ENCODE measurements at places on chromosomes 12 and 14.
A peak's percentile ranks its signal among the peaks of the same experiment; 100 is the strongest.

- ATAC-seq, result no peak
Measured at GRCh38 chr12:85803231-85803630, 33.0 kb downstream of the RASSF9 start.

DNA sequence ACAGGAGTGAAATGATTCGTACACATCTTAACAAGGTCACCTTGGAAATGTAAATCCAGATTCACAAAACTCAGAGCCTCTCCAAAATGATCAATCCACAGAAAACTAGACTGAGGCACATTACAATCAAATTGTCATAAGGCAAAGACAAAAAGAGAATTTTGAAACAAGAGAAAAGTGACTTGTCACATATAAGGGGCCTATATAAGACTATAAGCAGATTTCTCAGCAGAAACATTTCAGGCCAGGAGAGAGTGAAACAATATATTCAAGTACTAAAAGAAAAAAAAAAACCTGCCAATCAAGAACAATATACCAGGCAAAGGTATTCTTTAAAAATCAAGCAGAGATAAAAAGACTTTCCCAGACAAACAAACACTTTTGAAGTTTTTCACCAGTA lies 429.1 kb downstream of the BCAT1 start:
- ATAC-seq, result no peak

DNA sequence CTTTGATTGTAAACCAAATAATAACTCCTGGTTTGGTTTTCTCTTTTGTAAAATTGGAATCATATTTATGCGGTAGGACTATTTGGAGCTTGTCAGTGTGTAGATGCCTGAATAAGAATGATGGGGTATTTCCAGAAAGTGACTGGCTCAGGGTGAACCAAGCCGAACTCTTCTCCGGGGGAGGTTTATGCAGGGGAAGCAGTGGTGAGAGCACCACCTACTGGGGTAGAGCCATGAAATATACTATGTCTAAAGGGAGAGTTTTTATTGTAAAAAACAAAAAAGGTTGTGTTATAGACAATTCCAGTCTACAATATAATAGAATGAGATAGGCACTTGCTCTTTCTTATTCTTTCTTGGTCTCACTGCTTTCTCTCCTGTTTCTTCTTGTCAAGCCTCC lies 222.9 kb upstream of the SLC16A7 start:
- ATAC-seq, result peak; percentile 59

DNA sequence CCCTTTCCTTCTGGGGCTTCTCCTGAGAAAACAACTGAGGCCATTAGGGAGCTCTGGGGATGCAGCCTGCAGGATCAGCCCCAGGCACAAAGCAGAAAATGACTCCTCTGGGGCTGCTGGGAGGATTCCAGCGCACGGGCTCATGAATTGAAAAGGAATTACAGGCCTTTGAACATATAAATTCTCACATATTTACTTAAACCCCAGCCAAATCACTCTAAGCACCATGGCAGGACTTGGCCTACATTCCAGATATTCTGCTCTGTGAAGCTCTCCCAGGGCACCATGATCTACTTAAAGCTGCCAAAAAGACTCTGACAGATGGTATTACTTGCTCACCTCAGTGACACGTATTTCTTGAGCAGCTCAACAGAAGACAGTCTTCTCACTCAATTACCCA lies 87.2 kb downstream of the ZFC3H1 start:
- no peak for ATAC-seq

DNA sequence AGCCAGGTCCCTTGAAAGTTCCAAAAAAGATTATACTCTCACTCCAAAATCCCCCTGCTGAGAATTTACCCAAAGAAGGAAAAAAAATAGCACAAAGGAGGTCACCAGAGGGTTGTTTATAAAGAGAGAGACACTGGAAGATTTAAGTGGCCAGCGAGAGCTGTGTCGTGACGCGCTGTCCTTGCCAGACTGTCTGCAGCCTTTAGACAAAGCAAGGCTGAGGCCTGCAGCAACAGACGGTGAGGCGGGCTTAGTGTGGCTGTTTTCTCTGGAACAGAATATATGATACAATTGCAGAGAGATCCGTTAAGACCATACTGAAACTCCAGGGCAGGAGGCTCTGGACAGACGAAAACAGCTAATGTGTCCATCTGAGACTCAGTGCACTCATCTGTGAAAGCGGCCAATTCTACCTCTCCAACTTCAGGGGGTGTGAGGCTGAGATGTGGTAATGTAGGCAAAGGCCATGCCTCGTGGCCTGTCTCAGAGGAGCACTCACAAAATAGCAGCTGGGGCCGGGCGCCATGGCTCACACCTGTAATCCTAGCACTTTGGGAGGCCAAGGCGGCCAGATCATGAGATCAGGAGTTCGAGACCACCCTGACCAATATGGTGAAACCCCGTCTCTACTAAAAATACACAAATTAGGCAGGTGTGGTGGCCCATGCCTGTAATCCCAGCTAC lies 36.2 kb downstream of the ANAPC7 start:
- ATAC-seq, result no peak

DNA sequence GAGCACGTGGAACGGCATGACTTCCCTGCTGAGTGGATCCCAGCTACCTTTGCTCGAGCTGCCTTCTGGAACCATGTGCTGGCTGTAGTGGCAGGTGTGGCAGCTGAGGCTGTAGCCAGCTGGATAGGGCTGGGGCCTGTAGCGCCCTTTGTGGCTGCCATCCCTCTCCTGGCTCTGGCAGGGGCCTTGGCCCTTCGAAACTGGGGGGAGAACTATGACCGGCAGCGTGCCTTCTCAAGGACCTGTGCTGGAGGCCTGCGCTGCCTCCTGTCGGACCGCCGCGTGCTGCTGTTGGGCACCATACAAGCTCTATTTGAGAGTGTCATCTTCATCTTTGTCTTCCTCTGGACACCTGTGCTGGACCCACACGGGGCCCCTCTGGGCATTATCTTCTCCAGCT lies 14.8 kb upstream of the ESPL1 start:
- no peak for ATAC-seq

DNA sequence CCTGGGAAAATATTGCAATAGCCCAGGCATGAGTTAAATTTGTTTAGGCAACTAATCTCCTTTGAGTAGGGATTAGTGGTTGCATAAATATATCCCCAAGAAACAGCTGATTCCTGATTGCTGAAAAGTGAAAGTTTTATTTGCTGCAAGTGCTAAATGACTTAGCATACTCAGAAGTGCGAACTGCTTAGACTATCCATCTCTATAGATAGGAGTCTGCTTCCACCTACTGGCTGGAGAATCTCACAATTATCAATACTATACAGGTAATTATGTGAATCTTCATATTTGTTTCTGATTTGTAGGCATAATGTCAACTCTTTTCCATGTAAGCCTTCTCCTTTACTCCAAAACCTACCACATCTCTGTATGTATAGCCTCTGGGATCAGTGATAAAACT lies 12.0 kb upstream of the SLCO1B3 start:
- no peak for ATAC-seq

DNA sequence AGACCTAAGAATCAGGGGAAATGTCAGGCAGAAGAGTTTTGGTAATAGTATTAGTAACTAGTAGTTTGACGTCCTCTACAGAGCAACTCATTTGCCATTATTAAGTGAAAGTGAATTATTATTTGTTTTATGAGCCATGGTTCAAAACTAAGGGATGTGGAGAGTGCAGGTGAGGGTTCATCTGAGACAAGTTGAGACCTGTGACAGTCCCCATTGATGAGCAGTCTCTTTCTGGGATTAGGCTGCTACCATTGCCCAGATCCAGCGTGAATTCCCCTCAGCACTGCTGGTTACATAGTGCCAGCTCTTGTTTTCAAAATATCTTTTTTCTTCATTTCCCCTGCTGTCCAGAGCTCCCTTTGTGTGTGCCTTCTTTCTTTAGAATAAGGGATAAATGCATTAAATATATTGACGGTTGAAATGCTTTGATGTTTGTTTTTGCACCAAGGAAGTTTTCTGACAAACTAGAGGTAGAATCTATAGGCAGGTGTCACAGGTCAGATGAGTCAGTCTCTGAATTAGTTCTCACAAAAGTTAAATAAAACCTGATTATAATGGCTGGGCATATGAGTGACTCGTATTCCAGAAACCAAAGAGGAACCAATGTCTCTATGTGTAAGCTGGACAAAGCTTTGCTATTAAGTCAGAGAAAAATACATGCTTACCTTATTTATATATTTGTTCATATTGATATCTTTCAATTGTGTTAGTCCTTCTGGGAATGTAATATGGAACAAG lies 381.4 kb downstream of the TMEM117 start:
- ATAC-seq, result no peak

DNA sequence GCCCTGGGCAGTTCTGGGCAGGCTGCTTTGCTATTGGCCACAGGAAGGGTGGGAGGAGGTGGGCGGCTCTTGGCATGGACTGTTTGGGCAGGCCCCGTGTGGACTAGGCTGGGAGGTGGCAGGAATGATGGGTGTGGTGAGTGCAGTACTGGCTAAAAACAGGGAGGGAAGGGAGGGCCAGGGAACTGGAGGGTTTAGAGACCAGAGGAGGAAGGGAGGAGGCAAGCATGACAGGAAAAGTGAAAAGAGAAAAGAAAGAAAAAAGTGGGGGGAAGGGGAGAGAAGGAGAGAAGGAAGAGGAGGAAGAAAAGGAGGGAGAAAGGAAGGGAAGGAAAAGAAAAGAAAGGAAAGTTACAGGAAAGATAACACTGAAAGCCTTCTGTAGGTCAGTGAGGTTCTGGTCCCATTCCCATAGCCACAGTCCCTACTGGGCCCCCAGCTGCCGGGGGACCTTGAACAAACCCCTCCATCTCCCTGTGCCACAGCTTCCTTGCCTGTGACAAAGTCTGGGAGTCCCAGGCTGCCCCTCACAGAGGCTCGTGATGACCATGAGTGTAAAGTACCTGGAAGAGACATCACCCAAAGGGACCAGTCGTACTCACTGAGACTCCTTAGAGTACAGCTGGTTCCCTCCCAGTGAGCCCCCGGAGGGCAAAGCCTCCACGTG lies 1.1 kb upstream of the C14orf132 start:
- ATAC-seq, result peak; percentile 42

DNA sequence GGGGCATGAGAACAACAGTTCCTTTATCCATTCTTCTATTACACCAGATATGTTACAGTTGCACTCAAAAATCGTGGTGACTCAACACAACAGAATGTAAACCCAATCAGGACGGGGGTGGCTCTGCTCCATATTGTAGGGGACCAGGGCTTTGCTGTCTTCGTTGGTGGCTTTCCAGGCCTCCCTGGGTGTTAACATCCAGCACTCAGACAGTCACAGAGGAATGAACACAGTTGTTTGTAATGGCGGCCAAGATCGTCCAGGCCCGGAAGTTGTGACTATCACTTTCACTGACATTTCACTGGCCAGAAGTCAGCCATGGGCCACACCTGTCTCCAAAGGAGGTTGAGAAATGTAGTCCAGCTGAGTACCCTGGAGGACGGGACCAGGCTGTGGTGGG lies 204.1 kb downstream of the CACNA1C start:
- no peak for ATAC-seq
